Right lung (tissue), 10 donors: ENCODE measurements at places on chromosomes 12 and 14.

GRCh38 chr12:52090291-52090690, 10.8 kb downstream of the SMIM41 start:
- DNase-seq = no peak

DNA sequence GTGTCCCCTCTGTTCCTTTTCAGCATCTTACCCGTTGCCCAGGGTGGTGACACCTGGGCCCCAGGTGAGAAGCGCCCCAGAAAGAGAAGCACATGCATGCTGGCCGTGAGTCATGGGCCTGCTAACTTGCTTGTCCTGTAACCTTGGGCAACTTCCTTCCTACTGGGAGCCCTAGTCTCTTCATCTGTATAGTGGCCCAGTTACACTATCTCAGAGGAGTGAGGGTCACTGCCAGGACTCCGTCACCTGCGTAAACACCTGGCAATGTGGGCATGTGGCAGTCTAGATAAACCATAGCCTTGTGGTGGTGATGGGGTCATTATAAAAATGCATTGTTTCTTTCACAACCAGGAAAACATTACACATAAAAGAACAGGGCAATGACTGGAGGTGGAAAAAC, 125.2 kb downstream of the SLC25A47 start:
- DNase-seq = no peak

DNA sequence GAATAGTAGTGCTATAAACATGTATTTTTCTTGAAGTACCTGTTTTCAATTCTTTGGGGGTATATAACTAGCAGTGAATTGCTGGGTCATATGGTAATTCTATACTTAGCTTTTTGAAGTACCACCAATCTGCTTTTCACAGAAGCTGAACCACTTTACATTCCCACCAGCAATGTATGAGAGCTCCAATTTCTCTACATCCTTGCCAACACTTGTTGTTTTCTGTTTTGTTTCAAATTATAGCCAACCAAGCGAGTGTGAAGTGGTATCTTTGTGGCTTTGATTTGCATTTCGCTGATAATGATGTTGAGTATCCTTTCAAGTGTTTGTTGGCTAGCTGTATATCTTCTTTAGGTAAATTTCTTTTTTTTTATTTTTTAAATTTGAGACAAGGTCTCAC, 95.7 kb downstream of the PAPLN start:
- no peak for DNase-seq

DNA sequence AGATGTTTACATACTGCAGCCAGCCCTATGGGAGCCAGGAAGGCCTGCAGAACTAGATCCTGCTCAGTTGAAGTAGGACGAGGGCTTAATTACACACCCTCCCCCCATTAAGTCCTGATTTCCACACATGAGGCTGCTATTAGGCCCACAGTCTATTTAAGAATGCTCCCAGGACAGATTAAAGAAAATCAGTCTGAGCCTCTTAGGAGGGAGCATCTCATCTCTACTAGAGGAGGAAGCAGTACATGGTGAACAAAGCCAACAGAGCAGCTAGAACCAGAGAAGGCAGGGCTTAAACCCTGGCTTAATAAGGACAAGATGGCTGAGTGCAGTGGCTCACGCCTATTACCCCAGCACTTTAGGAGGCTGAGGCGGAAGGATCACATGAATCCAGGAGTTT, 55.8 kb upstream of the ARHGAP5 start:
- no peak for DNase-seq

- DNase-seq = no peak
Measured at GRCh38 chr12:94534278-94534677, 74.6 kb upstream of the CEP83 start.

GRCh38 chr12:12334367-12335040, 15.5 kb downstream of the MANSC1 start:
- DNase-seq = peak; percentile 75

DNA sequence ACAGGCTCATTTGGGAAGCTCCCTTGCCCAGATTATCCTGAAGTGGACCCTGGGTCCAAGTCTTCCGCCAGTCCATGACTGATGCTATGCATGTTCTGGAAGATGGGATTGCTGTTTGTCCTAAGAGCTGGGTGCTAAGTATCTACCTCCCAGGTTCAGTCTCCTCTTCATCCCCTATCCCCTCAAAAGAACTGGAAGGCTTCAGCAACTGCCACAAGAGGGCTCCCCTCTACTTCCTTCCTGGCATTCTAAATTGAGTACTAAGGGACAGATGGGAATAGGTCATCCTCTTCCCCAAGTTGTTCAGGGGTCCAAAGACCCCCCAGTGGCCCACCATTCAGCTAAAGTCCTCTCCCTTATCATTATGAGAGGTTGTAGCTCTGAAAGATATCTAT, 9.0 kb upstream of the FKBP11 start:
- no peak for DNase-seq

DNA sequence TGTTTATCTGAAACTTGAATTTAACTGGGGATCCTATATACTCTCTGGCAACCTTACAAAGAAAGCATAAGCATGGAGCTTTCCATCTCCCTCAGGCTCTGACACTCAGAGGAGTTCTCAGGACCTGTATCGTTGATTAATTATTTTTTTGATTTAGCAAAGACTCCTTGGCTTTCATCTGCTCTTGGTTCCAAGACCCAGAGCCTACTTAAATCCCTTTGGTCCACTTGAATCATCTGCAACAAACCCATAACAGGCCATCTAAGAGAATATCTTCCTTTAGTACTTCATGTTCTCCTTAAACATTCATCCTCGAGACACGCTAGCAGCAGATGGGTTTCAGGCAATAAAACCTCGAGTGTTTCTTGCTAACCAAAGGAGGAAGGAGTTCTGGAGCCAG, 85.4 kb downstream of the ZFP36L1 start:
- no peak for DNase-seq

GRCh38 chr14:69324341-69324931, 64.5 kb downstream of the GALNT16 start:
- no peak for DNase-seq

DNA sequence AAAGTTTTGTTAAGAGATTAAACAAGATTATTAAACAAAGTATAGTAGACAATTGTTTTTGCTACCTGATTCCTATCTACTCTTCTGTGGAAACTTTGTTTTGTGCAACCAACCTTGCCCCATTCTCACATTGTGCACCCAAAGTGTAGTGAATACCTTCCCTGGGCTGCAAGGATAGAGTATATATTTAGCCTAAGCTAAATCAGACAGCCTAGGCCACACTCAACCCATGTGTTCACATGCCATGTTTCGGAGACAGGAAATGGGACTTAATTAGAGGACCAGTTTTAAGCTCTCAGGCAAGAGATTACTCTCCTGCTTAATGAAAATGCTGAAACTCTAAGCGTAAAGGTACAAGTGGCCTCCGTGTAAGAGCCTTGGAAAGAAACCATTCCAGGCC, 734.9 kb upstream of the USP15 start:
- no peak for DNase-seq

- no peak for DNase-seq
Measured at GRCh38 chr14:38391334-38391733, 135.4 kb upstream of the CLEC14A start.

DNA sequence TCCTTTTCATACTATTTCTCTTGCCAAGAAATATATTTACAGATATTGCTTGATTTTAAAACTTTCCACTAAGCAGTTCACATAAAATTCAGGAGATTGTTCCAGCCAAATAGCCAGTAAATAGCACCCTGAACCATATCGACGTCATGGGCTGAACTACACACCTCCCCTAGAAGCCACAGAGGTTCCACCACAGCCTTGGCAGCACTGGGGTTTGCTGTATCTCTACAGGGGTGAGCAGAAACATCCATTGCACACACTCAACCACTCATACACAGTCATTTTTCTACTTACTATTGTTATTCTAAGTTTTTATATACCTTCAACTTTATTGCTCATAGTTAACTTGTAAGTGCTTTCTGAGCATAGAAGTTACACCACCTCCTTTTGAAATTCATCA, 8.1 kb upstream of the EIF2S3B start:
- DNase-seq = no peak

DNA sequence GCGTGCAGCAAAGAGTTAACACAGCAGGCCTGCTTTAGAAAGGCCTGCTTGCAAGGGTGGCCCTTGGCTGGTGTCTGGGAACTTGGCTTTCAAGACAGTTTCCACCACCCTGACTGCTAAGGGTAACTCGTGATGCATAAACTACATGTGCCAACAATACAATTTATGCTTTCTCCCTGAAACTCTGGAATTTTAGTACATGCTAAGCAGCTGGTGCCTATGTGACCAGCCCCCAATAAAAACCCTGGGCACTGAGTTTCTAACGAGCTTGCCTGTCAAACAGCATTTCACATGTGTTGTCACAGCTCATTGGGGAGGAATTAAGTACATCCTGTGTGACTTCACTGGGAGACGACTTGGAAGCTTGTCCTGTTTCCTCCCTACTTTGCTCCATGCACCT, 133.1 kb downstream of the SLC5A8 start:
- DNase-seq = peak; percentile 26
